ENCODE measurements at places on chromosomes 4 and X.

DNA sequence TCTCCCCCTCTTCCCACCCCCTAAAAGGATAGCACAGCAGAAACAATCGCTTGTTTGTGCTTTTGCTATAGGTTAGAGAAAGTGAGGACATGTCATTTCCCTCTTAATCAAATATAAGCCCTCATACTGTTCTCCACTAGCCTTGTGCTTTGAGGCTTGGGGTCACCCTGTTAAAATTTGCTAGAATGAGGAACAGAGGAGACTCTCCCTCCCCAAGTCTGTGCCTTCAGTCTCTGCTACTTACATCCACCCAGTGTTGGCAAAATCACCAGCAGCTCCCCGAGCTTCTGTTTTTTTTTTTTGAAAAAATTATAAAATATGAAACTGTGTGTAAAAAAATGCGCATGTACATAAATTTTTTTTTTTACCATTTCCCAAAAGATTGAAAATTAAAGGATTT lies 19.3 kb downstream of the KLF3 start:
- no peak for DNase-seq

GRCh38 chrX:120791013-120791643 lies 84.5 kb downstream of the CT47B1 start:
- no peak for DNase-seq

GRCh38 chr4:127362686-127363085 lies 270.1 kb upstream of the INTU start:
- DNase-seq, result no peak

DNA sequence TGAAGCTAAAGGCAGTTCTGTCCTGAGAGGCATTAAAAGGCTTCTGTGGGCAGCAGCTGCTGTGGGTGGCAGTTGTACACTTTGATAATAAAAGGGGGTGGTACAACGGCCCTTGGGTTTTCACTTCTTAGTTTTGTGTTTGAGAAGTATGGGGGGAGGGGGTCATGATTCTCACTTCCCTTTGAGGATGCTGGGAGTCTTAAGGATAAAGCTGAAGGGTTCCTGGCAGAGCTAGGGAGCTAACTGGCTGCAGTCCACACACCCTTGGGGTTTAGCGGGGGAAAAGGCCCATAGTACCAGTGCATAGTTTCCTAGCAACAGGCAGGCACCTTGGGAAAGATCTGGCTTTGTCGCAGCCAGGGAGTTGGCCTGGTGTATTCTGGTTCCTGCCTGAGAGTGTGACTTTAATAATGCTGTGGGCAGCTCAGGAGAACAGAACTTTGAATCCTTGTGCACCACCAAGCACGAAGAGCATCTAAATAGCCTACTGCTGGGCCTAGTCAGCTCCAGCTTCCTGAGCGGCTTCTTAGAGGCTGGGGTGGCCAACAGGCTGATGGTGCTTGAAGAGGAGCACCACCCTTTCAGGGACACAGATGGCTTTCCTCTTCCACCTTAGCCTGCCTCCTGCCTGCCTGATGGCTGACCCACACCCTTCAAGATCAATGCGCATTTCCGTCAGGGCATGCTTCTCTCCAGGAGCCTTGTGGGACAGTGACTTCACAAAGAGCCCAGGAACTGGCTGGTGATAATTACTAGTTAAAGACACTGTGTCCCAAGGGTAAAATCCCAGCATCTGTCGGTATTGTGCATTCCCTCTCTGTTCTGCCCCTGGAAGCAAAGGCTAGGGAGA lies 12.5 kb downstream of the ZBTB33 start:
- no peak for DNase-seq

- DNase-seq, result no peak
Observed at GRCh38 chrX:53241558-53241957, 16.6 kb upstream of the KDM5C start.

GRCh38 chr4:3364199-3364598 lies 71.4 kb downstream of the RGS12 start:
- no peak for DNase-seq

DNA sequence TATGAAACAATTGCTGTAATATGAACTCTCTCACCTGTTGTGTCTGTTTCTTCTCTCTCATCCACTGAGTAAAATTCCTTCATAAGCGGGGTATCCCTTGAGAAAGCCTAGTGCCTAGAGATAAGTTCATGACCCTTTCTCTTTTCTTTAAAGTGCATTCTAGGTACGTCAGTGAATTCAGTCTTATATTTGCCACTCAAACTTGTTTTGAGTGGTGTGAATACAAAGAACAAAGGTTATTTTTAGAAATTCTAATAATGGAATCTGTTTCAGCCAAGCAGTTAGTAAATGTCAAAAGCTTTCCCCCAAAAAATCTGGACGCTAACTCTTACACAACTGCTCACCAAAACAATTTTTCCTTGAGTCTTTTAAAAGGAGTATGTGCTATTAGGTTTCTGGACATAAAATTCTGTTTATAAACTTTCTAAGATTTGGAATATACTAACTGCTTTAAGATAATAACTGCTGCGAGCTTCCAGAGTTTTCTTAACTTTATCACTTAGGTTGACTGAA lies 112.0 kb downstream of the VEGFC start:
- DNase-seq, result no peak

- no peak for DNase-seq
Observed at GRCh38 chr4:40628888-40629287, 776 bp downstream of the RBM47 start.

DNA sequence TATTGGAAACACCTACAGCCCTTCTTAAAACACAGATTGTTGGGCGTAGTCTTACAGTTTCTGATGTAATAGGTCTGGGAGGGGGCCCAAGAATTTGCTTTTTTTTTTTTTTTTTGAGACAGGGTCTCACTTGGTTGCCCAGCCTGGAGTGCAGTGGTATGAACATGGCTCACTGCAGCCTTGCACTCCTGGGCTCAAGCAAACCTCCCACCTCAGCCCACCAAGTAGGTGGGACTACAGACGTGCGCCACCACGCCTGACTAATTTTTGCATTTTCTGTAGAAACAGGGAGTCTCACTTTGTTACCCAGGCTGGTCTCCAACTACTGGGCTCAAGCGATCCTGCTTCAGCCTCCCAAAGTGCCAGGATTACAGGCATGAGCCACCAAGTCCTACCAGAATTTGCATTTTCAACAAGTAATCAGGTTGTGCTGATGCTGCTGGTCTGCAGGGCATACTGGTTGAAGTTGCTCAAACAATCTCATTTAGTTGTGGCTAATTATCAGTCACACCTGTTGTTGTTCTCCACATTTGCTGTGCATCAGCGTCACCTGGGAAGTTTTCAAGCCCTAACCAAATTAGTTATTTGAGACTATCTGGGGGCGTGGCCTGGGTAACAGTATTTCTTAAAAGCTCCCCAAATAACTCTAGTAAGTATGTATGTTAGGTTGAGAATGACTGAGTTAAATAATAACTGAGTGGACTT lies 14.0 kb downstream of the TMEM154 start:
- DNase-seq, result no peak

GRCh38 chr4:176833400-176834175 lies 40.9 kb upstream of the VEGFC start:
- no peak for DNase-seq

DNA sequence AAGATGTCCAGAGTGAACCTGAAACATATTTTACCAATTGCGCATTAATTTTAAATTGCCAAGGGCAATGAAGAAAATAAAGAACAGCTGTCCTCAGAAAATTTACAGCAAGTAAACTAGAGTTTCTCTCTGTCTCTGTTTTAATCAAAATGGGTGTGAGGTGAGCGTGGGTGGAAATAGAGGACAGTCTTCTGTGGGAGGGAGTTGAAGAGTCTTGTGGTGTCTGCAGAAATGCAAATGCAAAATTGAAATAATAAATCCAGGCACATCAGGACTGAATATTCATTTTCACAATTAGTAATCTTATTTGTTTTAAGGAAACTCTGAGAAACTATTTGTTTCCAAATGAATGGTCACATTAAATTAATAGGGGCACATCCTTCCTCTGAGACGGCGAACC lies 192.0 kb downstream of the ARHGAP10 start:
- no peak for DNase-seq

GRCh38 chrX:117538178-117539089 lies 578.2 kb downstream of the KLHL13 start:
- no peak for DNase-seq

- DNase-seq, result no peak
Observed at GRCh38 chr4:168538632-168539031, 41.8 kb downstream of the PALLD start.

DNA sequence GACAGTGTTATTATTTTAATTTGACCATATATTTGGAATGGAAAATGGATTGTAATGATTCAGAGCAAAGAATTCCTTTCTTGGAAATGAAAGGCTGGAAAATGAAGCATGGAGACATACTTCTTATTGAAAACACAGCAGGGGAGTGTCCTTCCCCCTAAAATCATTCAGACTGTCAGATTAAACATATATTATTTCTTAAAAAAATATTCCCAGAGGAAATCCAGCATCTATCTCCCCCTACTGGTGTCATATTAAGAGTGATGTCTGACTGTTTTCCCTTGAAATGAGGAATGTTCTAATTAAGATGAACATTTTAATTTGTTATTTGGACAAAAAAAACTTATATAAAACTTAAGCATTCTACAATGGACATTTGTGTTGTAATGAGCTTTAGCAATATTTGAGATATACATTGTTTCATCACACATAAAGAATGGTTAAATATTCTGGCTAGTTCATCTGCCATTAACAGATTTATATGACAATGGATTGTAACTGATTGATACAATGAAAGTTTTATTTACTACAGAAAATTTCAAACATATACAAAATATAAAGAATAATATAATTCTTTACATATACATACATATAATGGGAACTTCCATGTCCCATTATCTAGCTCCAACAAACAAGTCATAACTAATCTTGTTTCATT lies 264.6 kb downstream of the SPRY1 start:
- DNase-seq, result peak; percentile 53

DNA sequence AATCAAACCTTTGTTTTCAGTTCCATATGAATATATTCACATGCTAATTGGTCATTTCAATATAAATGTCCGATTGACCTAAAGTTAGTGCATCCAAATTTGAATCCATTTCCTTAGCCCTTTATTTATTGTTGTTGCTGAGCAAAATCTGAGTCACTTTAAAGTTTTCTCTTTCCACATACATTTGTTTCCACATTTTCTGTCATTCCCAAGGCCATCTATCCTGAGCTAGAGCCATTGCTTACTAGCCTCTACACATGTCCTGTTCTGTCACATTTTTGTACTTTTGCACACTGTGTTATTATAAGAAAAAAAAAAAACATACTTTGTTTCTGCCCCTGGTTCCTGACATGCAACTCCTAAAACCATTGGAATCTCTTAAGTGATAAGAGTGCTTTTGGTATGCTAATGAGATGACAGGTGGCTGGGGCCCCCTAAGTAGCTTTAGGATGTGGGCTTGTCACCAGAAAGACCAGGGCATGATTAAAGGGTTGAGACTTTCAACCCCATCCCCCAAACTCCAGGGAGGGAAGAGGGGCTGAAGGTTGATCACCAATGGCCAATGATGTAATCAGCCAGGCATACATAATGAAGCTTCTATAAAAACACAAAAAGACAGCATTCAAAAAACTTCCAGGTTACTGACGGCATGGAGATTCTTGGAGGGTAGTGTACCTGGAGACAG lies 353.3 kb upstream of the MAGEB16 start:
- DNase-seq, result no peak

DNA sequence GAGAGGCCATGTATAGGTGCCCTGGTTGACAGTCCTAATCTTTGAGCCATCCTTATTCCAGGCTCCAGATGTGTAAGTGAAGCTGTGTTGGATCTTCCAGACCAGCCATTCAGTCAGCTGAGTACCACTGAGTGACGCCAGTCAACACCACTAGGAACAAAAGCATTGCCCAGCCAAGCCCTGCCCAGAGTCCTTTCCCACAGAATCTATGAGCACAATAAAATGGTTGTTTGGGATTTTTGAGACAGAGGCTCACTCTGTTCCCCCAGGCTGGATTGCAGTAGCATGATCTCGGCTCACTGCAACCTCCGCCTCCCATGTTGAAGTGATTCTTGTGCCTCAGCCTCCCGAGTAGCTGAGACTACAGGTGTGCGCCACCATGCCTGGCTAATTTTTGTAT lies 262.5 kb downstream of the BCOR start:
- no peak for DNase-seq

DNA sequence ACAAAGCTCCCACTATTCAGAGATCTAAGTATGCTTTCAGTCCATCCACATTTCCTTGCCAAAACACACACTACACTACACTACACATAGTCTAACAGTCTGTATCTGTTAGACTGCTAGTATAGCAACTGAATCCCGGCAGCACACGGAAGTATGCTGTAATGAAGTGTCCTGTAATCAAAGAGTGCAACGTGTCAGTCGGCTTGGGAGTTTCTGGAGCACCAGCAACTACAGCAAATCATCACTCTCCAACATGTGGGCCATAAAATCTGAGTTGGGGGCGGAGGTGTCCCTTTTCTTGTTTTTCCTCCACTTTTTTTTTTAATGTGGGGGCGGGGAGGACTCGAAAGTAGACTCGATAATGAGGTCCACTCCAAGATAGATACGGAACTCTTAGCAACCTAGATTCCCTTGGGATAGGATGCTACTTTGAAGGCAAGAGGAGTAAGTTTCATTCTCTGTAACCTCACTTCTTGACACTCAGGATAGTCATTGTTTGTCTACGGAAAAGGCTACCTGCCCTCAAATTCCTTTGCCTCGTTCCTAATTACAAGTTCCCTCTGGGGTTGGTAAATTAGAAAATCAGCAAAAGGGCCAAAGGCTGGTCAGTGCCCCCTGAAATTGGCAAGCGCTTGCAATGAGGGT lies 722 bp downstream of the SLC10A7 start:
- DNase-seq, result peak; percentile 79

GRCh38 chr4:73127839-73128453 lies 58.4 kb upstream of the COX18 start:
- peak; percentile 68 for DNase-seq

GRCh38 chr4:110073053-110073845 lies 125.2 kb downstream of the ELOVL6 start:
- no peak for DNase-seq

- DNase-seq, result no peak
Observed at GRCh38 chr4:140829825-140830224, 73.6 kb upstream of the TBC1D9 start.

DNA sequence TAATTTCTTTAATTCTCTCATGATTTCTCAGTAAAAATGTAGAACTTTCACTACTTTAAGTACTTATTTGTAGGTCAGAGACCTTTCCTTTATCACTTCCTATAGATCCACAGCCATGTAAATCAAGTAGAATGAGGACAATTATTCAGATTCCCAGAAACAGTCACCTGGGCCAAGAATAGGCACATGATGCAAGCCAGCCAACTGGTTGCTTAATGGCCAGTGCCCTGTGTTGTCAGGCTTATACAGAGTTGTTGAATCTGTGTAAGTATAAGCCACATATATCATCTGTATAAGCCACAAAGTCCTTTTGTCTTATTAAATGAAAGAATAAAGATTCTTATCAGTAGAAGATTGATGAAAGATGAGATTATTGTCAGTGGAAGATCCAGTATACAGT lies 5.2 kb downstream of the BANK1 start:
- DNase-seq, result no peak

DNA sequence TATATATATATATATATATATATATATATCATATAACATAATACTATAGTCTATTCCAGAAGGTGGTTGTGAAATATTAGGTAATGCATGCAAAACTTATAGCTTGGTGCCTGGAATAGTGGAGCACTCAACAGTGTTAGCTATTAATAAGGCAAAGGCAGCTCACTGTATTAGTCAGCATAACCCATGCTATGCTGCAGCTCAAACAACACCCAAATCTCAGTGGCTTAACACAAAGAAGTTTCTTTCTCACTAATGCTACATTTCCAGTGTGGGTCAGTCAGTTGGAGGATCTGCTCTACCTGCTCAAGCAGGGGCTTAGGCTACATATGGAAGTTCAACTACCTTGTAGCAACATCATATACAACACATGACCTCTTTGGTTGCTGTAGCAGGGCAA lies 5.2 kb upstream of the RPGR start:
- DNase-seq, result no peak

GRCh38 chrX:53253293-53254020 lies 27.9 kb downstream of the IQSEC2 start:
- DNase-seq, result no peak

Measured in lung microvascular endothelial cell (primary cell).